ENCODE measurements at places on chromosomes 1 and 21. TPM values are rescaled to one million over a fixed set of nuclear protein-coding genes. Genes with fewer than 3 reads are reported as not detected.

ATAD3C gene
- polyA plus RNA-seq, result not detected

KCNE2 gene
- polyA plus RNA-seq, result not detected

SYT6 gene
- polyA plus RNA-seq, result 1.1 TPM

REN gene
- not detected for polyA plus RNA-seq

CLCNKB gene
- polyA plus RNA-seq, result 0.08 TPM

SMPDL3B gene
- 1.7 TPM for polyA plus RNA-seq

MEX3A gene
- polyA plus RNA-seq, result 4.9 TPM

TSSK3 gene
- 0.37 TPM for polyA plus RNA-seq

DNA sequence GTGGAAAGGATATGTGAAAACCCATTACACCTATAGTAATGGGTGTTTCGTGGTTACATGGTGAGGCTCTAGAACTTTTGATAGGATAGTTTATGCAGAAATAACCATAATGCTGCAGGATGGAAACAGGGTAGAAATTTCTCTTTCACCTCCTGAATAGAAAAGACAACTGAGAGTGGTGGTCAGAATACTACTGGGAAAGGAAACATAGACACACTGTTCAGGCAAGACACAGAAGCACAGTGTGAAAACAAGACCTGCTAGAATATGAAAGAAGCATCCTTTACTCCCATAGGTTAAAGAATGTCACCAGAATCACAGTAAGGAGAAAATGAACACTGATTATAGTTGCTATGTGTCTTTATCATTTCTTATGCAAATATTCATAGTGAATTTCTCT, 496.6 kb downstream of the DPYD start:
- no peak for DNase-seq

- no peak for DNase-seq
These were observed 857 bp downstream of the GPX7 start for GRCh38 chr1:52602856-52603600.

GRCh38 chr21:15252431-15252830, 187.6 kb upstream of the NRIP1 start:
- DNase-seq, result no peak

- DNase-seq, result no peak
These were observed 404.7 kb downstream of the LMO4 start for GRCh38 chr1:87733386-87733785.

- no peak for DNase-seq
These were observed 51.8 kb downstream of the UTP25 start for GRCh38 chr1:209879539-209879938.

DNA sequence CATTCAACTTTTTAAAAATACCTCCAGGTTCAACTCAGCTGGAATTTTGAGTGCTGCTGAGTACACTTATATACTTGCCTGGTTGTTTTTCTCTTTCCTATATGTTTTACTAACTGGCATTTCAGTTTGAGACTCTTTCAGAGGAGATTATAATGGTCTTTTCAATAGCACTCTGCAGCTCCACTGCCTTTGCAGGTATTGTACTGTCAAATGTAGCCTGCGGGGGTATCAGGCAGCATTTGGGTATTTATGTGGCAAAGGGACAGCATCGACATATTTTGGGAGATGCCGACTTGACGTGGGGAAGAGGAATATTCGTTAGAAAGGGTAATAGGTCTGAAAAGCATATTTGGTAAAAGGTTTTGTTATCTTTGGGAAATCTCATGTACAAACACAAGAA, 11.1 kb upstream of the TGFBR3 start:
- DNase-seq, result no peak

GRCh38 chr1:204263254-204263910, 49.6 kb upstream of the GOLT1A start:
- DNase-seq, result no peak

- no peak for DNase-seq
These were observed 31.5 kb downstream of the TMCO1 start for GRCh38 chr1:165737196-165737595.

- no peak for DNase-seq
These were observed 131.6 kb downstream of the TGFBR3 start for GRCh38 chr1:91754348-91754747.

DNA sequence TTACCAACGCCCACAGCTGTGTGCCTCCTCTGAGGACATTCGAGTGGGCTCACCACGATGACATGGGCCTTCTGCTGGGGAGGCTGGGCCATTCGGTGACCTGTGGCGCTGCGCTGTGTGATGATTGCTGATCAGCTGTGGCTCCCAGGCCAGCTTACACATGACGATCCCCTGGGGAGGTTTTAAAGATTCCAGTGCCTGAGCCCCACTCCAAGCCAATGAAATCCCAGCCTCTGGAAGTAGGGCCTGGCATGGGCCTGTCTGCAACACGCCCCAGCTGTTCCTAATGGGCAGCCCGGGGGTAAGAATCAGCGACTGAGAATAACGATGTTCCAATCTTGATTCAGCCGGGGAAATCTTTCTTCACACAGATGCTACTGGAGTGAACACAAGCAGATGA, 153.7 kb downstream of the KCNJ6 start:
- no peak for DNase-seq

DNA sequence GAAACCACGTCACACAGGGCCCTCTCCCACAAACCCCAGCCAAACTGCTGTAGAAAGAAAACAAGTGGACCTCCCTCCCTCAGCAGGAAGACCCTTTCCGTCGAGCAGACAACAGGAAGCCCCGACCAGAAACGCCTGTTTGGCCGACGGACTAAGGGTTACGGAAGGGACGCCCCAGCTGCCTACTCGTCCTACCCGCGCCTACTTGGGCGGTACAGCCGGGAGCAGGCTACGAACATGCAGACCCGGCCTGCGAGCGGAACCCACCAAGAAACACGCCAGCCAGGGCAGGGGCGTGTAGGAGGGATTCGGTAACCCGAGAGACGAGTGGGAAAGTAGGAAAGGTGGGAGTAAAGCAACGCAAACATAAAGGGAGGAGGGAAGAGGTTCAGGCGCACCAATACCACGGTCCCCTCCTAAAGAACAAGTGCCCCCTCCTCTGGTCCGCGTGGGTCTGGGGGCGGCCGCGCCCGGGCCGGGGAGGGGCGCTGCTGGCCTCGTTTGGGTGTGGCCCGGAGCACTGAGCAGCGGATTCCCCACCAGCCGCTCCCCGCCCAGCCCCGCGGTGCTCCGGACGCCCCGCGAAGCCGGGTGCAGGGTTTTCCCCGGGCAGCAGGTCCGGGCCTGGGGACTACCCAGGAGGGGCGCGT, 450 bp downstream of the S100A10 start:
- DNase-seq, result peak; percentile 54

DNA sequence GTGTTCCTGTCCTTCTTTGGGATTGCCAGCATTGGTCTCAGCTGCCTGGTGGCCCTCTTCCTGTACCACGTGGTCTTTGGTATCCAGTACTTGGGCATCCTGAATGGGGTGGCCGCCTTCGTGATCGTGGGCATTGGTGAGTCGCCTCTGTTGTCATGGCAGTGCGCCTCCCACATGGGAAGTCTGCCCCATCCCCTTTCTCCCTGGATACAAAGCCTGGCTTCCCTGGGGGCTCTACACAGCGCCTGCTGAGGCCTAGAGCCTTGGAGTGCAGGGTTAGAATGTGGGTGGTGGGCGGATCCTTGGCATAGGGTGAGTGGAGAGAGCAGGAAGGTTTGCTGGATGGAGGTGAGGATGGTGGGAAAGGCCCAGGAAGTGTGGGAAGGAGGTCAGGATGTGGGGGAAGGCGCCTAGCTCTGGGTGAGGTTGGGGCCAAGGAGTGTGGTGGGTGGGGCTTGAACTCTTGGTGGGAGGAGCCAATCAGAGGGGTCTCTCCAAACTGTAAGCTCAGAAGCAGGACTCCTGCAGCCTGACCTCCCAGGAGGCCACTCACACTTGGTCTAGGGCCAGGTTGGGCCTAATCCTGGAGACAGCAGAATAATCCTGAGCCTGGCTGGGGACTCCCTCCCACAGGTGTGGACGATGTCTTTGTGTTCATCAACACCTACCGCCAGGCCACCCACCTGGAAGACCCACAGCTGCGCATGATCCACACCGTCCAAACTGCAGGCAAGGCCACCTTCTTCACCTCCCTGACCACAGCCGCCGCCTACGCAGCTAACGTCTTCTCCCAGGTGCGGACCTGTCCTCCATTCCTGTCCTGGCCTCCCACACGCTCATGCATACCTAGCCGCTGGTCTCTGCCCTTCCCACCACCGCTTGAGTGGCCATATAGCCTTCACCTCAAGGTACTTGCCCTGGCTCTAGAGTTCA, 36.7 kb downstream of the DISP3 start:
- DNase-seq, result no peak

DNA sequence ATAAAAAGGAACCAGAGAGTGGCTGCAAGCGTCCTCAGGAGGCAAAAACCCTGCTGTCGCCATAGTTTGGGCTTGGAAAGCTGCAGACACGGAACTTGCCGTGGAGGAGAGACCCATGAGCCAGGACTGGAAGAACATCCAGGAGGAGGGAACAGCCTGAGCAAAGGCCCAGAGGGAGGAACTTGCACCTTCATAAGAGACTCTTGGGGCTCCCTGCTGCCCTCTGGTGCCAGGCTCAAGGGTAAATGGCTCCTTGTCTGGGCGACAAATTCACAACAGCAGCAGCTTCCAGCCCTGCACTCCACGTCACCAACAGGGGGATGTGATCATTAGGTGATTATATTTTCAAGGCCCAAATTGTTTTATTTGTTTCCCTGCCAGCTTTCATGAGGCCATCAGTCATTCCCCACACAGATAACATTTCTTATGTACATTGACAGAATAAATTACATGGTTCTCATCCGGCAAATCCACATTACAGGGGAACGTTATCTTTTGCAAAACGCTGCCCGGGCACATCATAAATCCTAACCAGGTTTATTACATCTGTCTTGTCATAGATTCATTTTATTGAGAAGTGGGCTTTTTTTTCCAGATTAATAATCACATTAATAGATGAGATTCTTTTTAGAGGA, 143.0 kb upstream of the GRIK3 start:
- DNase-seq, result peak; percentile 14

All from A549 (cell line).